ENCODE measurements at places on chromosomes 7 and 10.

GRCh38 chr10:114278140-114278883 lies 39.3 kb downstream of the VWA2 start:
- DNase-seq, result no peak

- no peak for DNase-seq
These were observed 43.9 kb downstream of the CHST15 start for GRCh38 chr10:124049484-124049883.

GRCh38 chr7:127252377-127252713 lies 396 bp downstream of the GRM8 start:
- no peak for DNase-seq

DNA sequence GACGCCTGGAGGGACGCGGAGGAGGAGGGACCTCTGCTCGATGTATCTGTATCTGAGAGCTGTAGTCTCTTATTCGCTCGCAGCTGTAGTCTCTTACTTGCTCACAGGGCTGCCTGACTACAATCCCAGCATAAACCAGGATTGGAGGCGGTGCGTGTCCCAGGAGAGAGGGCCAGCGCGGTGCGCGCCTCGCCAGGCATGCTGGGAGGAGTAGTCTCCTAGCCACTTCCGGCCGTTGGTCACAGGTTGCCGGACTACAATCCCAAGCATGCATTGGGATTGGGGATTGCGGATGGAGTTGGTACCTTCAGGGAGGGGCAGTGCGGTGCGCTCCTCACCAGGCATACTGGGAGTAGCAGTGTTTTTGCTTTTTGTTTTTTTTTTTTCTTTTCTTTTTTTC lies 421.7 kb upstream of the NUPR2 start:
- DNase-seq, result no peak

- DNase-seq, result peak; percentile 64
These were observed 41.9 kb downstream of the ENO4 start for GRCh38 chr10:116891208-116891607.

DNA sequence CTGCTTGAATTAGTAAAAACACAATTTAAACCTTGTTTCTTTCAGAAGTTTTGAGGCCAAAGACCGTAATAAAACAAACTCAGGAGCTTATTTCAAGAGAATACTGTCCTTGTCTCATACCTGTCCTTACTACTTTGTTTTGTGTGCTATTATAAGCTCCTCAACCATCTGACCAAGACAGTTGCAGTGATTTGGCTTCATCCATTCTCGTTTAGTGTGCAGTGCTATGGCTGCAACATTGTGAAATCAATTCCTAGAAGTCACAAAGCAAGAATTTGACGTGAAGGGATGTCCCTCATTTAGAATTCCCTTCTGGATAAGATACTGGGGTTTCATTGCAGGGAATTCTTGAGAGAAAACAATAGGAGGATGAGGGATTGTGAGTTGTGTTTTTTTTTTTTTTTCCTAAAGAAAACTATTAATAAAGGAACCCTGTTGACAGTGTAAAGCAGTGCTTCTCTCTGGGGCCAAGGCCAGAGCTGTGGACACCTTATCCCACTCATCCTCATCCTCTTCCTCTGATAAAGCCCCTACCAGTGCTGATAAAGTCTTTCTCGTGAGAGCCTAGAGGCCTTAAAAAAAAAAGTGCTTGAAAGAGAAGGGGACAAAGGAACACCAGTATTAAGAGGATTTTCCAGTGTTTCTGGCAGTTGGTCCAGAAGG lies at the start of gene OIT3:
Gene OIT3, plus strand, starts transcription at position 604 of the 663 bp plus-strand sequence. CDS start 60 bp downstream, outside the sequence.
- no peak for DNase-seq

GRCh38 chr10:87771871-87772500 lies 46.0 kb downstream of the ATAD1 start:
- no peak for DNase-seq

DNA sequence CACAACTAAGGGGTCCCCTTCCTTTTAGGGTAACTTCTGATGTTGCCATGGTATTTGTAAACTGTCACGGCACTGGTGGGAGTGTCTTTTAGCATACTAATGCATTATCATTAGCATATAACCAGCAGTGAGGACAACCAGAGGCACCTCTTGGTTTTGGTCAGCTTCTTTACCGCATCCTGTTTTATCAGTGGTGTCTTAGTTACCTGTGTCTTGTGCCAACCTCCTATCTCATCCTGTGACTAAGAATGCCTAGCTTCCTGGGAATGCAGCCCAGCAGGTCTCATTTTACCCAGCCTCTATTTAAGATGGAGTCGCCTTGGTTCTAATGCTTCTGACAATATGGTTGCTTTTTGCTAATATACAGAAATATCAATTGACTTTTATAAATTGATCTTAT lies 54.9 kb downstream of the AHCYL2 start:
- no peak for DNase-seq

- DNase-seq, result no peak
These were observed 3.3 kb upstream of the SEPHS1 start for GRCh38 chr10:13351340-13351915.
